ENCODE measurements at places on chromosomes 2 and 18.

DNA sequence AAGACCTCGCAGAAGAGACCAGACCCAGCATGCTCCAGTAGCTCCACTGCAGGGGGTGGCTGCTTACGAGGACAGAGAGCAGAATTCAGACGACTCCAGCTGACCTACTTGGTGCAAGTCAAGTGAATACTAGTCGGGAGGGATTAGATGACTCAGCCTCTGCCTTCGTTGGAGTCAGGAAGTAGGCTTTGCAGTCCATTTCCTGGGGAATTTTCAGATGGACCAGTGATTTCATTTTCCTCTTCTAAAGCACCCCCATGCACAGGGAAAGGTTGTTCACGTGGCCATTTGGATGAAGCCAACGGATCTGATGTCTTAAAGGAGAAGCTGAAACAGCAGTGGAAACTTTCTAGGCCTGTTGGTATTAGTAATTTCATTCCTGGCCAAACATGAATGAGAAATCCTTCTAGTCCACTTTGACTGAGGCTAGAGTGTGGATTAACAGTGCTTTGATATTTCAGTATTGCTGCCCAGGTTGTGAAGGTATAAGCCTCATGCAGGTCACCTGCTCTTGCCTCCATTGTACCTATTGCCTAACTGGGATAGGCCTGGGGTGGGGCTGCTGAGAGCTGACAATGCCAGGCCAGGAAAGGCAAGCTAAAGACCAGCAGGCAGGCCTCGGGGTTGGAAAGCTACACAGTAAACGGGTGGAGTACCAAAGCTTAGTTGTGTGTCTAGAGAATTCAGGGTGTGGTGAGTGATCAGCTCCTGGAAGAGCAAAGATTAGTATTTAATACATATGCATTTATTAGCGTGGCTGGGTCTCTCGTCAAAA is 117.6 kb upstream of the FOSL2 start:
- no peak for ATAC-seq

DNA sequence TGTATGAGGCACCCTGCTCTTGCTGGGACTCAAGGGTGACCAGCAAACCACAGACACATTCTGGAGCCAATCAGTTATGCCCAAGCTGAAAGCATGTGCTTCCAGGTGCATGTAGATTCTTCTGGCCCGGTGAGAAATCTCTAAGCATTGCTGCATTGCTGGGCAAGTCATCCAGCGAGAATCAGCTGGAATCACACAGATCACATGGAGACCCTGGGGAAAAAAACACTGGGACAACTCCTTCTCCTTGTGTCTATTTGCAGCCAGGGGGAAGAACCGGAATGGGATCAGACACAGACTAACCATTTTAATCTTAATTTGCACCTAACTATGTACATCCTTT is 119.7 kb upstream of the KLF7 start:
- no peak for ATAC-seq

GRCh38 chr2:43759195-43759594 is 14.6 kb upstream of the DYNC2LI1 start:
- no peak for ATAC-seq

DNA sequence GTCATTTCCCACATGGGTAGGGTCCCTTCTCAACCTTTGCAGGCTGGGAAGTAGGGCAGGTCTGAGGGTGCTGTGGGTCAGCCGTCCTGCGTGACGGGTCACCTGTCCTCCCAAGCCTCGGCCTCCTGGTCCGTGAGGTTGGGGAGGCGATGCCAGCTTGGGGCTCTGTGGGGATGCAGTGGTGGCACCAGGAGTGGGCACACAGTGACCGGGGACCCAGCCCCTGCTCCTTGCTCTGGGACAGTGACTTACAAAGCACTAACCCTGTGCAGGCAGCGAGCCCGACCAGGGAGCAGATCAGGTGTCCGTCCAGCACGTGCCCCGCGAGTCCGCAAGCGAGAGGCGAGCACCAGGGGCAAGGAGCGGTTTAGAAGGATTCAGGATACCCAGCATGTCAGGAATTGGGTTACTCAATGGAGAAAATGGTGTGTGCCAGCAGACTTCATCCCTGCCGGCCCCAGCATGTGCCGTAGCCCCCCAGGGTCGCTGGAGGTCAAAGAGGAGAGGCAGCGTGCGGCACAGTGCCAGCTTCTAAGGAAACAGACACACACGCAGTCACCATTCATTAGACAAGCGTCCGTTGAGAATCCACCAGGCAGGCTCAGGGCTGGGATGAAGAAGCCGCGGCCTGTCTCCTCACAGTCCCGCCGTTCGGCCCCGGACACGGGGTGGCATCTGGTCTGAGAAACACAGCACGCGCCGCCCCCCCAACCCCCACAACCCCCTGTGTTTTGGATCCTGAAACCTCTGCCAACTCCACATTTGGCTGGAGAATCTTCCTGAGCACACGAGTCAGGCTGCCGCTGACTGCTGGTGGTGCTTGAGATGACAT is 11.7 kb downstream of the COLEC11 start:
- no peak for ATAC-seq

DNA sequence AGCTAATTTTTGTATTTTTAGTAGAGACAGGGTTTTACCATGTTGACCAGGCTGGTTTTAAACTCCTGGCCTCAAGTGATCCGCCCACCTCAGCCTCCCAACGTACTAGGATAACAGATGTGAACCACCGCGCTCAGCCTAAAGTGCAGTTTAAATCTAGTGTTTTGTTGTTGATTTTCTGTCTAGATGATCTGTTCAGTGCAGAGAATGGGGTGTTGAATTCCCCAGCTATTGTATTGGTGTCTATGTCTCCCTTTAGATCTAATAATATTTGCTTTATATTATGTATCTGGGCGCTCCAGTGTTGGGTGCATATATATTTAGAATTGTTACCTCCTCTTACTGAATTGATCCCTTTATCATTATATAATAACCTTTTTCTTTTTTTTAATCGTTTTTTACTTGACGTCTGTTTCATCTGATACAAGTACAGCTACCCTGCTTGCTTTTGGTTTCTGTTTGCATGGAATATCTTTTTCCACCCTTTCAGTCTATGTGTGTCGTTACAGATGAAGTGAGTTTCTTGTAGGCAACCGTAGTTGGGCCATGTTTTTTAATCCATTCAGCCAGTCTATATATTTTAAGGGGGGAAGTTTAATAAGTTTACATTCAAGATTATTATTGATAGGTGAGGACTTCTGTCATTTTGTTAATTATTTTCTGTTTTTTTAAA is 34.3 kb downstream of the GALM start:
- ATAC-seq: no peak

GRCh38 chr2:172884336-172884735 is 148.7 kb downstream of the RAPGEF4 start:
- ATAC-seq: no peak

DNA sequence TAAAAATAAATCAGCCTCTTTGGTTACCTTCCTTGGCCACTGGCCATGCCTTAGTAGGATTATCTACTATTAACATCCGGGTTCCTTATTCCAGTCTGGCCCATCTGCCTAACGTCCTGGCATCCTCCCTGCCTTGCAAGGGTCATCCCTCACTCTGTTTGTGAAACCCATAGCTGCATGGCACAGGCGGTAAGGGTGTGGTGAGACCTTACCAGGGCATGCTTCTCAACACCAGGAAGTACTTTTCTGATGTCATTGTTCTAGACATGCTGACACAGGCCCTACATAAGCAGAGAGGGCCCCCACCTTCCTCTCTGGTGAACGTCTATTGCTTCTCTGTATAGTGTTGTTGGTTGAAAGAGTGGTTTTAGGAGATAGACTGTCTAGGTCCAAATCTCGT is 296.8 kb upstream of the SPRED2 start:
- ATAC-seq: no peak
